Renal cortex interstitium (tissue), 15 donors: ENCODE measurements at places on chromosomes 2 and 18.

DNA sequence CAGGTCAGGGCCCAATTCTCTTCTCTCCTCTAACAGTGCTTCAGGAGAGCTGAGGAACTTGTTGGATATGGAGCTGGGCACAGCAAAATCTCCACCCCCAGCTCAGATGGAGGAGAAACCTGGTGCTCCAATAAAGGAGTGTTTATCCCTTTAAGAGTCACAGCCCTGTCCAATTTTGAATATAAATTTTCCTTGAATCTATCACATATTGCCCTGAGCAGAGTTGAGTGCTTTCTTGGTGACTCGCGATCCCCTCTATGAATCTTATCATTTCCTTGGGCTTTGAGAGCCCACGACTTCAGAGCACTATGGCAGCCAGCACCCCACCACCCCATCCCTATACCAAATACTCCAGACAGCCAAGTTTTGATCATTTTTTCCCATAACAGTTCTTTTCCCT, 34.4 kb upstream of the SMAD7 start:
- no peak for DNase-seq

DNA sequence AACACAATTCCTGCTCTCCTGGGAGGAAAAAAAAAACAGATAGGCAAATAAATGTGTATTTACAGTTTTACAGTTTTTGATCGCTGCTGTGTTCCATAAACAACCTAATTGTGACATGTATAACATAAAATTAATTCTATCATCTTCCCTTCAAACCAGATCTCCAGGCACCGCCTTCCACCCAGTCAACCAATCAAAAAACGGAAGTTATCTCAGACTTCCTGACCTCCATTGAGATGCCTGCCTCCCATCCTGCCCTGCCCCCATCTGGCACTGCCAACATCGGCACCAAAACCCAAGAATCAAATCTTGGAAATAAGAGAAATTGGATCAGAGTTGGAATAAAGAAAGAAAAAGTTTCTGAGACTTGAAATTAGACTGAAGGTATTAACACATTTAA, 3.1 kb upstream of the RIOK3 start:
- DNase-seq, result no peak

DNA sequence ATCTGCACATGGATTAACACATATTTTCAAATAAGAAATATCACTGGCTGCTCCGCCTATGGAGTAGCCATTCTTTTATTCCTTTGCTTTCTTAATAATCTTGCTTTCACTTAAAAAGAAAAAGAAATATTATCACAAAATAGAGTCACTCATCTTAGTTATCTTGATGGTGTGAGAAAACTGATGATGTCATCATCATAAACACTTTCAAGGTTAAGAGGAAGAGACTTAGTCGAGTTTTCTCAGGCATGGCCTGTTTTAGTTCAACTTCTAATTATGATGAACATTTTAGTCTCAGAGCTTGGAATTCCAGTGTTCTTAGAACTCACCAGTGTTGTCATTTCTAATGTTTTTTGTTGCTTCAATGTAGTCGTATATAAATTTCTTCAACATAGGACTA, 506.1 kb downstream of the PTPRM start:
- no peak for DNase-seq

DNA sequence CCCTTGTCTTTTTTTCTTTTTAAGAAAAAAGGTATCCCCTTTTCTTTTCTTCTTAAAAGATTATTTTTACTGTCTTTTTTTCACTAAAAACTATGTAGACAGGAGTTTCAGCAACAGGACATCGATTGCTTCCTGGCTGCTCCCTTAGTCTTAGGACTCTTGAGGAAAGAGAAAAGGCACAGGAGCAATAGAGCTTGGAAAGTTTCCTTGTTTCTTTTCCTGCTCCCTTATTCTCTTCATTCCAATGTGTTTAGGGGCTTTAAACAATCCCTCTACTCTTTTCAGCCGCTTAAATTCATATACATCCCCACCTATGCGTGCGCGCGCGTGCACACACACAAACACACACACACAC, 225.9 kb upstream of the FBXO11 start:
- DNase-seq, result no peak

DNA sequence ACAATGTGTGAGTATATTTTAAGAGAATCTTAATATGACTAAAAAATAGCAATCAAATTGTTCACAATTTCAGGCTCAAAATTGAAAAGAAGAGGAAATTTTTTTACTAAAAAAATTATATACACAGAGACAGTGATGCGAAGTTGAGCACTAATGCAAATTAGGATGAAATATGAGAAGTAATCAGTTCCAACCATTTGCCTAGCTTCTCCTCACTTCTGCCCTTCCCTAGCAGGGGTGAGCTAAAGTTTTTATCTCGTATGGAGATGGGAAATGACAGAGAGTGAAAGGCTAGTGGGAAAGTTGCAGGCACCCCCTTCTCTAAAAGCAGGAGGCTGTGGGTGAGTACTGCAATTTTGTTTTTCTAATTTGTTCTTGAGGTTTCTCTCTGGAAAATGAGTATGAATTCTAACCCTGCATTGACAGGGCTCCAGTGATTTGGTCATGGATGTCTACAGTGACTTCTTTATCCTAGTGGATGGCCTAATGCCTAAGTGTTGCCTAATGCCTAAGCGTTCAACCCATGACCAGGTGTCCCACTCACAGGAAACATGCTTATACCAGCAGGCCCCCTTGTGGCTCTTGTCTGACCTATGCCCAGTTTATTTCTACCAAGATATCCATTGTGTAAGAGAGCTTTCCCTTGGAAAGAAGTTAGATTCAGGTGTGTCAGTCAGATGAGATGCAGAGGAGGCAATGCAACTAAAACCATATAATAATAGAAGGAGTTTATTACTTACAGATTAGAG, 78.0 kb upstream of the HNMT start:
- no peak for DNase-seq

- no peak for DNase-seq
Observed at GRCh38 chr2:21289989-21290388, 166.2 kb downstream of the TDRD15 start.

DNA sequence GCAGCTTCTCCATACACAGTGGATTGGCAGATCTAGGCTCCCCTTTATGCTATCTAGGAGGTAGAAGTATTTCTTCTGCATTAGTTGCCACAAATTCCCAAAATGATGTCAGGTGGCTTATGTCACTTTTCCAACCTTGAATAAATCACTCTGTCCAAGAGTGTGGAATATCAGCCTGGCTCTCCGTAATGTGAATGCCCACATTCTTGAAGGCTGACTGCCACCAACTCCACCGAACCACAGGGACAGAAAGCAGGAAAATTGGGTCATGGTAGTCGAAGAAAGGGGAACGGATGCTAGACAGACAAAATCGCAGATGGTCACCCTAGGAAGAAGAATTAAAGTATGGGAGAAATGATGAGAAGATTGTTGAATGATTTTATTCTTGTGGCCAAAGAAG, 624.9 kb upstream of the CDH2 start:
- no peak for DNase-seq

DNA sequence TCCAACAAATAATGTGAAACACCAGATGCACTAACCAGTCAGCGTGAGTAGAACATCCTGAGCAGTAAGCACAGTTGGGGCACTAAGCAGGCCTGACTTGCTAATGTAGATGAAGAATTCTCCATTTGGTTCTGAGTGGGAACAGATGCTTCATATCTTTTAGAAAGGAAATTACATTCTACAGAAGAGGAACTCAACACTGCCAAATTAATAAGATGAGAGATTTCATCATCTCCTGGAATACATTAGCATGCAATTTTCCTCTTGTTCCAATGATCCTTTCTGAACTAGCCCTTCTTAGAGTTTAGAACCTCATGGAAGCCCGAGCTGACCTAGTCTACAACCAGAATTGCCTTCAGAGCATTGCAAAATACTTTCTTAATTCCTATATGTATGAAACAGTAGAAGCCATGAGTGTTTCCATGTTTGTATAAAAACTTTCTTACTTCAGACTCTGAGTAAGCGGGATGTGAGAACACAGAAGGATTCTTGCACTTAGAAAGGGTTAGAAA, 34.8 kb downstream of the COL5A2 start:
- no peak for DNase-seq

- no peak for DNase-seq
Observed at GRCh38 chr18:55261253-55261652, 302.0 kb upstream of the CCDC68 start.

- no peak for DNase-seq
Observed at GRCh38 chr18:52730972-52731619, 391.1 kb downstream of the DCC start.
